Daoy (cell line): ENCODE measurements at places on chromosomes 7 and 10. TPM values are rescaled to one million over a fixed set of nuclear protein-coding genes. Genes with fewer than 3 reads are reported as not detected.

DNA sequence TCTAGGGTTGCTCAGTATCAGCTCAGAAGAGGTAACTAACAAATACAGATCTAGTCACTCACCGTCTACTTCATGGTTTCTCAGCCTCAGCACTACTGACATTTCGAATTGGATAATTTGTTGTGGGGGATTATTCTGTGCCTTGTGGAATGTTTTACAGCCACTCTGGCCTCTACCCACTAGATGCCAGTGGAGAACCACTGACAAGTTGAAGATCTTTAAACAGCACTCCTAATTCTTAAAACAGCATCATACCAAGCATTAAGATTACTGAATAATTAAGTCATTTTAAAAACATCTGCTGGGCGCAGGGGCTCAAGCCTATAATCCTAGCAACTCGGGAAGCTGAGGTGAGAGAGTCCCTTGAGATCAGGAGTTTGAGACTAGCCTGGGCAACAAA is 82.6 kb downstream of the UPF2 start:
- no peak for DNase-seq

DNA sequence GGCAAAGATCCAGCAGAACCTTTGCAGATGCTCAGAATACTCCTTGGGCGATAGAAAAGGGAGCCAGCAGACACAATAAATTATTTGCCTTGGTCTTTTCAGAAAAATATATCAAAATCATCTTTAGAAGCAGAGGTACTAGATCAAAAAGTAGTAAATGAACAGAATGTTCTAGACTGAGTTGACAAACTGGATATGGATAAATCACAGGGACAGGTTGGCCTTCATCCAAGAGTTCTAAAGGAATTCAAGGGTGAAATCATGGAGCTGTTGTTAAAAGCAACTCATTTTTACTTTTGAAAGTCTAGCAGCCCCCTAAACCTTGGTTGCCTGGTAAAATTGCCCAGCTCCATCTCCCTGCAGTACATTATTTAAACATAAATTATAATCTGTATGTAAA is 99.1 kb downstream of the PLCE1 start:
- no peak for DNase-seq

GRCh38 chr7:20214921-20215669 is 2.1 kb downstream of the MACC1 start:
- peak; percentile 68 for DNase-seq

DNA sequence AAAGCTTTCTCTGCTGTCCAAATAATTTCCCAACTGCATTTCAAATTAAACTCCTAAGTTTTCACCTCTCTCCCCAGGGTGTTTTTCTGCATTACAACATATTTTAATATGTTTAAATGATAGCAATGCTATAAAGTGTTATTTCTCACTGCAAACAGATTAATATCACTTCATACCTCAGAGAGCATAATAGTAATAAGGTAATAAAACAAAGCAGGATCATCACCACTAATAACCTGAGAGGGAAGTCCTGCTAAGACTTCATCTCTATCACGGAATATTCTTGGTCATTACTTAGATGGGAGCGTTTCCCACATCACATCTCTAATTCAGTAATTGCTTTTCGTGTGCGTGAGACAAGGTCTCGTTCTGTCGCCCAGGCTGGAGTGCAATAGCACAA is 168.8 kb downstream of the PARD3 start:
- DNase-seq, result no peak

DNA sequence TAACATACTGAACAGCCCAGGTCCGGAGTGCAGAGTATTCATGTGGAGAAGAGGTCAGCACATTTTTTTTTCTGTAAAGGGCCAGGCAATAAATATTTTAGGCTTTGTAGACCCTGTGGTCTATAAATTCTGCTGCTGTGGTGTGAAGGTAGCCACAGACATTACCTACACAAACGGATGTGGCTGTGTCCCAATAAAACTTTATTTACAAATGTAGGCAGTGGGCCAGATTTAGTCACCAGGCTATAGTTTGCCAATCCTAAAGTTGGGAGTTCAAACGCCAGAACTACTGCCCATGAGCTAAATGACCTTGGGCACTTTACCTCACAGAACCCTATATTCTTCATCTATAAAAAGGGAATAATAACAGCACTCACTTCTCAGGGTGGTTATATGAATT is 13.4 kb downstream of the FAM53B start:
- DNase-seq, result no peak

DNA sequence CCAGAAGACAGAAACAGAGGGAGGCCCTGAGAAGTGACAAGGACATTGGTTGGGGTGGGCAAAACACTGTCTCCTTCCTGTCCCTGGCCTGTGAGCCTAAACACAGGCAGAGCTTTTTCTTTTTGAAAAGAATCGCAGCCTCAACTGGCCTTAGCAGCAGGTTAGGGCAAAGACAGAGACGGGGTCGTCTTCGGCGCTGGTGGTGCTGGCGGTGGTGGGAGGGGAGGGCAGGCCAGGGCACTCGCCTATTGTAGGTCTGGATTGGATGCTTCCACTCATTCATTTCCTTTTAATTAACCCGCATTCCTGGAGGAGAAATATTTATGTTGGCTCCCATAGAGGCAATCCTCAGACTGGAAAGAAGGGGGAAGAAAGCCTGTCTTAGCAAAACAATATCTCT is 22.6 kb downstream of the WNT8B start:
- no peak for DNase-seq

The C10orf53 gene
- total RNA-seq, result not detected in 2 replicates

The GPR15LG gene
- total RNA-seq, result not detected in 2 replicates

The PRXL2A gene
- total RNA-seq, result 22.6 and 27.0 TPM in 2 replicates

The FGL2 gene
- total RNA-seq, result not detected in 2 replicates

The SPRN gene
- not detected in 2 replicates for total RNA-seq

The MOGAT3 gene
- not detected in 2 replicates for total RNA-seq

The SLC16A12 gene
- total RNA-seq, result 0.06 and 0.24 TPM in 2 replicates
